Fibroblast of villous mesenchyme (primary cell): ENCODE measurements at places on chromosomes 1 and 21. TPM values are rescaled to one million over a fixed set of nuclear protein-coding genes. Genes with fewer than 3 reads are reported as not detected.

- no peak for DNase-seq
These were observed 497.3 kb downstream of the NEGR1 start for GRCh38 chr1:71785000-71785399.

The TDRD5 gene
- not detected in 2 replicates for total RNA-seq

GRCh38 chr1:73813716-73814115 lies 384.3 kb downstream of the LRRIQ3 start:
- DNase-seq, result no peak

DNA sequence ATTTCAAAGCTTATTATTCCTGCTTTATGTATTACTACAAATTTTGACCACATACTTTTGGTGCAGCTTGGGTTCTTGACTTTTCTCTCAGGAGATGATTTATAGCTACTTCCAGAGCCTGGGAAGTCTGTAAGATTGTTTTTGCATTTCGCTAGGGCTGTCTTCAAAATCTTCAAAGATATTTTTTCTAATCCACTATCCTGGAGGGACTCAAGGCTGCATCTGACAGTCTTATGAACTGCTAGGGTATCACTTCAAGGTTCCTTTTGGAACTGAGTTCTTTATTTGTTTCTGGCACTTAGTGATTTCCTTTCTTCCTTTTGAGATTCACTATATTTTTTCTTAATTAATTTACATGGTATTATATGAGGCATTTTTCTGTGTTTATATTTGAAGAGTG lies 90.0 kb upstream of the LYPLAL1 start:
- DNase-seq, result peak; percentile 17

- DNase-seq, result no peak
These were observed 24.1 kb upstream of the NFASC start for GRCh38 chr1:204846546-204846945.

The CHRNB2 gene
- total RNA-seq, result under 0.01 TPM in 1 of 2 replicates, not detected in the other

DNA sequence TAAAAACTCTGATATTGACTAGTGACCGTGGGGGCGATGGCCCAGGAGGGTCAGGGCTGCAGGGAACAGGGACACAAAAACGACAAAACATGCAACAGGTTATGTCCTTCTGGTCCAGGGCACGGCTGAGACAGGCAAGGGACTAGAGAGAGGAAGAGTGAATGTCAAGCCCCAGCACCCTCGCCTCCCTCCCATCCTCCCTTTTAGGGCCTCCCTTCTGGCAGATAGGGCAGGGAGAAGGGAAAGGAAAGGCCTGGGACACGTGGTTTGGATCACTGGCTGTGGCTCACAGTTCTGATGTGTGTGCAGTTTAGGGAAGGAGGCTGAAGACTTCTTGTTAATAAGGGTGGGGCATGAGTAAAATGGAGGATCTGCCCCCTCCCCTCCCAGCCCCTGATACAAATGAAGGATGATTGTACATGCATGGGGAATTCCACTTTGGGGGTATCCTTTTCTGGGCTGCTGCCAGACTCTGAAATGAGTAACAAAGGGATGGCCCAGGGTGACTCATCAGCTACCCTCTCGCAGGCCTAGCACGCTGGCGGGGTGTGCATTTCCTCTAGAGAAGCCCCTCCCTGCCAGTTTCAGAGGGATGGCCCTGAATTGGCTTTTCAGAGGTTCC lies 14.2 kb downstream of the CAPN2 start:
- DNase-seq, result peak; percentile 91

The HES2 gene
- total RNA-seq, result 0.43 TPM in 1 of 2 replicates, not detected in the other

- DNase-seq, result peak; percentile 40
These were observed 86.9 kb upstream of the GORAB start for GRCh38 chr1:170445096-170445495.

- DNase-seq, result no peak
These were observed 36.7 kb downstream of the EGLN1 start for GRCh38 chr1:231385416-231385748.

GRCh38 chr1:210620867-210621488 lies 292.3 kb downstream of the HHAT start:
- DNase-seq, result no peak

- no peak for DNase-seq
These were observed 30.6 kb downstream of the ZC3H11B start for GRCh38 chr1:219582296-219582695.

DNA sequence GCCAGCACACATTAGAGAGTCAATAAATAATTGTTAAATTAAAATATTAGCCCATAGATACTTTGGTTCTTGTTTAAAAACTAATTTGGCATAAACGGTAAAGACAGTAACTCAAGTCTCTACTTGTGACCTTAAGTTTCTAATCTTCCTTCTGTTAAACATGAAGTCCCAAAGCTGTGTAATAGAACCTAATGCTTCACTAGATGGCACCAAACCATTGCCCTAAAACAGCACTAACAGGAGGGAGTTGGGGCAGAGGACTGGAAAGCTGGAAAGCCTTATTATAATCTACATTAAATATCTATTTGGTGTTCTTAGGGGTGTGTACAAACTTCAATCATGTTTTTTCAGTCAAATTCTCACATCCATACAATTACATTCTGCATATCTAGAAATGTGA lies 176.7 kb downstream of the OLFM3 start:
- DNase-seq, result peak; percentile 1

The SH3BP5L gene
- 26.1 and 28.9 TPM in 2 replicates for total RNA-seq

DNA sequence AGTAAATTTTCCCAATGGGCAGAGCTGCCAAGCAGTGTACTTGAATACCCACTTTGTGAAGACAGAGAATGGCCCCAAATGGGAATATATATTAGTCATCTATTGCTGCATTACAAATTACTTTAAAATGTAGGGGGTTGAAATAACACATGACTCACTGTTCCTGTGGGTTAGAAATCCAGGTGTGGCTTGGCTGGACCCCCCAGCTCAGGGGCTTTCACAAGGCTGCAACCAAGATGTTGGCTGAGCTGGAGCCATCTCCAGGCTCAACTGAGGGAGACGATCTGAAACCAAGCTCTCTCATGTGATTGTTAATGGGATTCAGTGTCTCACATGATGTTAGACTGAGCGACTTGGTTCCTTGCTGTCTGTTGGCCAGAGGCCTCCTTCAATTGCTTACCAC lies 33.4 kb upstream of the ARHGAP29 start:
- DNase-seq, result no peak

- DNase-seq, result peak; percentile 81
These were observed at the start of gene CAMK1G for GRCh38 chr1:209583408-209583807. TSS of gene CAMK1G (plus strand) at chr1:209583714. CDS start at chr1:209594984, 11,270 bp downstream.

The S100A14 gene
- not detected in 2 replicates for total RNA-seq

- DNase-seq, result peak; percentile 72
These were observed 398.1 kb upstream of the LYPLAL1 start for GRCh38 chr1:218775501-218776021.

DNA sequence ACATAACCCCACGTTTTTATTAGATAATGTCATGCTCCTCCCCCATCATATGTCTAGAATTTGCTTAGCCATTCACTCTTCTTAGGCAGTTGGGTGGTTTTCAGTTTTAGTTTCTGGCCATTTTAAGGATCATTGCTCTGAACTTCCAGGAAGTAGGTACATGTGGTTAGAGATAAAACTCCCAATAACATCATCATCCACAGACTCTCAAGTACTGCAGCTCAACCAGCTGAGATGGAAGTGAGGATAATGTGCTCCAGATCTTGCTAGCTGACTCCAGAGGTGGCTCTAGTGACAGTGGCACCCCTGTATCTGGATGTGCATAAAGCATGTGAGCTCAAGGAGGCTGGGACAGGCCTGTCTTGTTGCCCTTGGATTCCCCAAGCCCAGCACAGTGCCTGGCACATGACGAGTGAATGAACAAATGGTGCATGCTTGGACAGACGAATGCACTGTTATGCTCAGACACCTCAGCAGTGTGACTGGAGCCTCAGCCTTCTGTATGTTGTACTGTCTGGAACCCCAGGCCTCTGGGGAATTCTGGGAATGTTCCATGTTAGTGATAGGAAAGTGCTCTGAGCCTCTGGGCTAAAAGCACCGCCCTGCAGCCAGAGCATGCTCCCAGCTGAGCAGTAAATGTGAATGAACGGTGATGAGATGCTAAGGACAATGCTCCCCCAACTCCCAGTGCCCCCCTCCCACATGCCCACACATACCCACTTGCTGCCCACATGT lies 16.4 kb upstream of the KCNN3 start:
- DNase-seq, result no peak

DNA sequence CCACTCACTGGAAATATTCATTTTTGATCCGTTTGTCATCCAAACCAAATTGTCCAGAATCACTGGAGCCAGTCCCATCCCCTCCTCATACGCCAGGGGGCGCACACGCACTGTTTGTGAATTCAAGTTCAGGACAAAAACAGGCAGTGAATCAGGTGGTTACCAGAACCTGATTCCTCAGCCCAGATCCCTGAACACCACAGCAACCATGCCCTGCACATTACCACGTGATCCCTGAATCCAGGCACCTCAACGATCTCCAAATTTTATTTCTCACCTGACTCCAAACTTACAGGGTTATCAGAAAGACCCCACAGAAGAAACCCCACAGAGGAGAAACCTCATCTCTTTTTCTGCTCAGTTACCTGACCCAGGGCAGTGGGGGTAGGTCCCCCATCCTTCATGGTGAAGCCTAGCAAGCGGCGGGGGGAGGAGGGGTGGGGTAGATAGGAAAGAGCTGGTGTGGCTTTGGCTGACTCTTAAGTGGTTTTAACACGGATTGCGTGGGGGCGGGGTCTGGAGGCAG lies 1.4 kb upstream of the PTPRF start:
- DNase-seq, result peak; percentile 88

DNA sequence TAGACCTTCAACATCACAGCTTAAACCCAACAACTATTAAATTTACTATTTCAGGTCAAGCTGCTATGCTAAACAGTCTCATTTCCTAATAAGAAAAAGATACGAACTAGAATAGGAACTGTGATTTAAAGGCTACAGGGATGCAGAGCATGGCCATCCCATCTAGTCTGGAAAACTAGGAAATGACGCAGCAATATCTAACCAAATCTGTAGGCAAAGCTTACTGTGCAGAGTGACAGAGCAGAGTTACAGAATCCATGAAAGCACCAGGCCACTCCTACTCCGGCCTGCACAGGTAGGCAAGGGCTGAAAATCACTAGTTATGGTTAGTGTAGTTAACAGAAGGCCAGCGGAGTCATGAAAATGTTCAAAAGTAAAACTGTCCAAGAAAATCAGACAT lies 2.1 kb downstream of the HLCS start:
- no peak for DNase-seq

DNA sequence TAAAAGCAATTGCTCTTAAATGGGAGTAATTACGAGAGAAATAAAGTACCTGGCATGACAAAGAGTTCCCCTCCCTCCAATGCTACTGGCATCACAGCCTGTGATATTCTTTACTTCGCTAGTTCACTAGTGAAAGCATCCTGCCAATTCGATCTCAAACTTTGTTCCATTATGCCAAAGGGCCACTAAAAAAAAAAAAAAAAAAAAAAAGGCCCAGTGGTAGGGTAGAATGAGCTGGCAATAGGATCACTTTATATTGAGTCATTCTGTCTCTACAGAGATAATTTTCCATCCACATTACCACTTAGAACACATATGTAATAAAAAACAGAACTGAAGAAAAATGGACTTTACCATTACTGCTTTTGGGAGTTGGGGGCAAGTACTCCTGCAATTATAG lies 11.2 kb downstream of the PUM1 start:
- no peak for DNase-seq

The NUDT4B gene
- total RNA-seq, result 25.4 and 30.2 TPM in 2 replicates

DNA sequence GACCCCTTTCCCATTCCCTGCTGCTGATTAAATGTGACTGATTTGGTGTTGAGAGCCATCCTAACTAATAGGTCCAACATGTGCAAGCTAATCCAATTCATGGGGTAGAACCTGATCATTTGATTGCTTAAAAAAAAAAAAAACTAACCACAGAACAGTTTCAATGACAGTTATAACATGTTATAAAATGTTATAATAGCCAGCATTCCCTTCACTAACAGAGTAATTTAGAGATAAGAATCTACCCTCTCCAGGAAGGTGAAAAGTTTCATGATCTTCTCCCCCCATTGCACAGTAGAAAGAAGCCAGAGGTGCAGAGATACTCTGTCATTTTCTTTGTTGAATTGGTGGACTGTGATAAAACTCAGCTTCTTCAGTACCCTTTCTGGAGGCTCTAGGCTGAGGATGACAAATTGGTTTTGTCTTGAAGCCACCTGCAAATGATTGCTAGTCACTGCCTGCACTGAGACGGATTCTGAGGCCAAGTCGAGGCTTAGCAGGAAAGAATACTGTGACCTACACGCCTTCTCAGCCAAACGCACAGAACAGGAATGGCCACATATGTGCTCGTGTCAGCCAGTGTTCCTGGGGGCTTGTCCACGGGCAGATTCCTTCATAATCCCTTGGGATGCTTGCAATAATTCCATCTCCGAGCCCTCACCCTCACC lies 215.7 kb upstream of the IRF2BP2 start:
- DNase-seq, result no peak

GRCh38 chr1:88333086-88333695 lies 350.9 kb upstream of the PKN2 start:
- no peak for DNase-seq

The S100A4 gene
- 165 and 507 TPM in 2 replicates for total RNA-seq

GRCh38 chr21:42448686-42449085 lies 45.0 kb downstream of the UBASH3A start:
- no peak for DNase-seq

GRCh38 chr1:195709821-195710220 lies 898.4 kb downstream of the KCNT2 start:
- no peak for DNase-seq

The CD34 gene
- total RNA-seq, result 0.32 and 0.43 TPM in 2 replicates

DNA sequence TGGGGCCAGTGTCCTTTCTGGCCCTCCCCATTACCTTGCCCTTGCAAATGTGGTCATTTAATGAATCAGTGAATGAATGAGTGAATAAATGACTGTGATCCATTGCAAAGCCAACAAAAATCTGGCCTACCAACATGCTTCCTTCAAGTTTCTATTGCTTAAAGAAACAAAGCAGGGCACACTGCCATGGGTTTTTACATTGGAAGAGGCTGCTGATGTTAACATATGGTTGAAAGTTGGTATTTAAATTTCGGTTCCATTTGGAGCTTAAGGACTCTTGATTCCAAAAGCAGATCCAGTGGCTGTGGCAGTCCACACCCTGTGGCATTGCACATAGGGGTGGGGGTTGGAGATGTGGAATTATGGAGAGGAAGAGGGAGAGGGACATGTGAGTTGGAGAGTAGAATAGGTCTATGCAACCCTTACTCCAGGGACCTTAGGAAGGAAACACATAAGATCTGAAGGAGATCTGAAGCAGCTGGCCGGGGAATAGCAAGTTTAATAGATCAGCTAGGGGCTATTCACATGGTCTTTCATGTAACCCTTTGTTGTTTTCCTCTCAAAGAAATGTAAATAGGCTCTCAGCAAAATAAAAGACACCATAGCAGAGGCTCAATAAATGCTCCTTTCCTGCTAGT lies 7.2 kb downstream of the ABCA4 start:
- DNase-seq, result no peak

The RIPPLY3 gene
- total RNA-seq, result under 0.01 TPM in 1 of 2 replicates, not detected in the other

- DNase-seq, result no peak
These were observed 48.2 kb downstream of the RAB3B start for GRCh38 chr1:51942281-51942680.

GRCh38 chr1:213683529-213683928 lies 304.2 kb upstream of the PROX1 start:
- no peak for DNase-seq
